ENCODE measurements at places on chromosomes 2 and 18.

GRCh38 chr2:106107509-106108131 is 86.5 kb downstream of the UXS1 start:
- DNase-seq: no peak

- DNase-seq: no peak
These were observed 69.4 kb upstream of the SMAD2 start for GRCh38 chr18:47999801-48000248.

DNA sequence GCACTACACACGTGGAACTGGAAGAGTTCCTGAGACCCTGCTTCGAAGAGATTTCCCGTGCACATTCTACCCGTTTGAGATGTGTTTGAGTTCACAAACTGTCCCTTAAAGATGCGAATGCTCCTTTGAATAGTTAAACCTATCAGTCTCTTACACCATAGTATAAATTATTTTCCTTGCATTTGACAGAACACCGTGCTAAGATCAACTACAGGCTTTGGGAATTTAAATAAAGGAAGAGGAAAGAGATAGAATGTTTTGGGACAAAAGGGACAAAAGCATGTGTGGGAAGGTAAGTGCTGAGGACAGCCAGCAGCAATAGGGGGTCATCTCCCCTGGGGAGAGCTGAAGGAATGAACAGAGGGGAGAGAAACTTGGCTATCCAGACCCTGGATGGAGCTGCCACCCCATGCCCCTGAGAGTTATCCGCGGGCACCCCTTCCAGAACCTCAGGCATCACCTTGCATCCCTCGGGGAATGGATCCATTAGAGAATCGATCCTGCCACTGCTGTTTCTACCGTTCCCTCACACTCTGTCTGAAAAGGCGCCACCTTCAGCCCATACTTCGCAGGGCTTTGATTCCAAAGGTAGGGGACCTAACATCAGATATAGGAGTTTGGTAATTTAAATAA is 888 bp upstream of the ADCY3 start:
- DNase-seq: no peak

DNA sequence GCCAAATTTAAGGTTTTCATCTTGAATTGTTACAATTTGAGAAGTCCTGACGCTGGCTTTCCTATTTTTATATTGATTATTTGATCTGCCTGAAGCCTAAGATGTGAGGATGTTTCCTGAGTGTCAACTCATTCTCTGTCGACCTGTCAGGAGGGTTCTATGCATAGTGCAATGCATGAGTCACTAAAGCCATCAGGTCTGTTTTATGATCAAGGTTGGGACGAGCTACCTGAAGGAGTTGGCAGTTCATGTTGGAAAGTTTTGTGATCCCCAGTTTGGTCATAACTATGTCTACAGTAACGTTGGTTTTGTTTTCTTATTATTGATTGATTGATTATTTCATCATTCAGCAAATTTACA is 71.2 kb downstream of the NABP1 start:
- no peak for DNase-seq

- DNase-seq: no peak
These were observed 305.9 kb upstream of the CCDC68 start for GRCh38 chr18:55265130-55265675.

DNA sequence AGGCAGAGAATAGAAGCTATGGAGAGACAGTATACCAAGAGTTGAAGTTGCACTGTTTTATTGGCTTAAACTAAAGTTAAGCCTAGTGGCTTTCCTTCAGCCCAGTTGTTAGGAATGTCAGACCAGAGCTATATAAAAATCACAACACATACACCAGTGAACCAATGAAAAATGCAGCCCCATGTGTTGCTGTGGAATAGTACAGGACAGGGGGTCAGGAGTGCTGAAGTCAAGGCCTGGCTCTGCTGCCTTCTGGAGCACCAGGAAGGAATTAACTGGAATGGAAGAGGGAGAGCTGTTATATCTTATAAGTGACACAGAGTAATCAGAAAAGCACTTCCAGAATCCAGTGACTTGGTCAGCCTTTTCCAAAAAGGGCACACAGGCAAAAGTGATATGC is 58.9 kb downstream of the OSR1 start:
- no peak for DNase-seq

DNA sequence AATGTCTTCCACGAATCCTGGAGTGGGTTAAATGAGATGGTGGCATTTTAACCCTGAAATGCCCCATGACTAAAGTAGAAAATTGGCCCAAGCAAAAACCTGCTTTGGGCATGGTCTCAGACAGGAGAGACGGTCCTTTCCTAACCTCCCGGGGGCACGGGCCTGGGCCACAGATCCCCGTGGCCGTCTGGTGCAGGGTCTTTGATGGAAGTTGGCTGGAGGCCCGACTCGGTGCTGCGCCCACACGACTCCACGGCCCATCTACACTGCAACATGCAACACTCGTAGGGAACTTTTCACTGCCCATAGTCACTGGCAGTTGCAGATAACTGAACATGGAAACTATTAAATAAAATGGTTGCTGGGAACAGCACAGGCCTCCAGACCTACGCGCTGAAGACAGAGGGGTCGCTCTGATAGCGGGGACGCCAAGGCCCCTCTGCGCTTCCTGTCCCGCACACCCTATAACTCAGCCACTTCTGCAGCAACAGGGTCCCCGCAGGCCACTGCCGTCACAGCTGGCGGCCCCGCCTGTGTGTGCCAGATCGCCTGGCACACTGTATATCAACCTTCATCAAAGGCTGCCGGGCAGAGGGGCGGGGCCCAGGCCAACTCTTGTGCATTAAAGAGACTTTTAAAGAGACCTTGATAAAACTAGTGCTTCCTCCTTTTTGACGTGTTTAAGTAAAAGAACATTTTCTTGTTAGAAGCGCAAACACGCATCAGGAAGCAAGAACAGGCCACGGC is 214.1 kb downstream of the TWIST2 start:
- DNase-seq: no peak

GRCh38 chr2:189233527-189233926 is 54.0 kb upstream of the COL5A2 start:
- DNase-seq: no peak

- no peak for DNase-seq
These were observed 50.2 kb downstream of the EMILIN2 start for GRCh38 chr18:2896990-2897389.

DNA sequence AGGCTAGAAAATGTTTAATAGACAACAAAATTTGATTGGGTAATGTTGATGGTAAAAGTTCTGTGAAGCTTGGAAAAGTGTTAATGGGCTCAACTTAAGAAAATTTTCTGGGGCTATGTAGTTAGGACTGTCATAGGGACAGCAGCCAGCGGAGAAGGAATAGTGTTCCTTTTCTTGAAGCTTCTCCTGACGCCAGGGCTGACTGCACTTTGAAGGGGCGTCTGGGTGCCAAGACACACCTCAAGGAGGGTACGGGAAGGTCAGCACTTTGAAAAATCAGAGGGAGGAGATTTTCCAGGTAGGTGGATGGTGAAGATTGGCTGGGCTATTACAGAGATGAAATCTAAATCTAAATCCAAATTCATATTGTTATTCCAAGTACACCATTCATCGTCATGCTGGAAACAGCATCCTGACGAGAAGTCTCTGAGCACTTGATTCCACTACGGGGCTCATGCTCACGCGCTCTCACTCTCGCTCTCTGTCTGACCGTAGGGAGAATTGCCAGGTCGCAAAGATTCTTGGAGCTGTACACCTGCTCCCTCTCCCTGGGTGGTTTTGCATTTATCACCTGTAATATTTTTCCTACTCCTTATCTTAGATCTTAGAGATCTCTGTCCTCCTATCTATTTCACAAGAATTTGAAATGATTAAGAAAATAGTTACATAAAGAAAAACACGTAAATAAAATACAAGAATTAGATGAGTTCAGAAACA is 91.0 kb downstream of the ITGB1BP1 start:
- no peak for DNase-seq

GRCh38 chr2:127149384-127149783 is 42.4 kb upstream of the BIN1 start:
- no peak for DNase-seq

DNA sequence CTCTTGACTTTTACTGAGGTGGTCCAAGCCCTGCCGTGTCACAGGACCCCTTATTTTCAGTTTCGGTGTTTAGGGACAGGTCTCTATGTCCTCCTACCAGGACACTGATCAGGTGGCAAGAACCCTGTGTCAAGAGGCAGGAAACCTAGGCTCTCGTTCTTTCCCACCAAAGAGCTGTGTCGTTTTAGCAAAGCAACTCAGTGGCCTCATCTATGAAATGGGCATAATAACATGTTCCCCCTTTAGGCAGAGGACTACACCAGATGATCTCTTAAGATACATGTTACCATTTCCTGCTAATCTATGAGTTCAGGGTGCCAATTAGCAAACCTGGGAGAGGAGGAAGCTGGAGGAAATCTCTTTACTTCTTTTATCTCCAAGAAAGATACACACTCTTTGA is 1.9 kb downstream of the RAB31 start:
- DNase-seq: no peak

DNA sequence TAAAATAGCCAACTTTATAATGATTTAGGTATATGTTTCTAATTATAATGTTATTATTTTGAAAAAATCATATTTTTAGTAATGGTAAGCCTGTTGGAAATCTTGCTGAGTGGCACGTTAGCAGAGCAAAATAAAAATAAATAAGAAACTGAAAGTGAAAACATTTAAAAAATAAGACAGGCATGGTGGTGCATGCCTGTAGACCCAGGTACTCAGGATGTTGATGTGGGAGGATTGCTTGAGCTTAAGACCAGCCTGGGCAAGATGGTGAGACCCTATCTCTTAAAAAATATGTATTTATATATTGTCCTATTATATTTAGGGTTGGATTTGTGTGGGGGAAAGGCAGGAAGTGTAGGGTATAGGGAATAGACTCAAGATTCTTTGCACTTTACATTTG is 15.8 kb upstream of the ANKRD12 start:
- DNase-seq: no peak

- DNase-seq: peak; percentile 14
These were observed 2.1 kb downstream of the FBLN7 start for GRCh38 chr2:112140205-112140802.

DNA sequence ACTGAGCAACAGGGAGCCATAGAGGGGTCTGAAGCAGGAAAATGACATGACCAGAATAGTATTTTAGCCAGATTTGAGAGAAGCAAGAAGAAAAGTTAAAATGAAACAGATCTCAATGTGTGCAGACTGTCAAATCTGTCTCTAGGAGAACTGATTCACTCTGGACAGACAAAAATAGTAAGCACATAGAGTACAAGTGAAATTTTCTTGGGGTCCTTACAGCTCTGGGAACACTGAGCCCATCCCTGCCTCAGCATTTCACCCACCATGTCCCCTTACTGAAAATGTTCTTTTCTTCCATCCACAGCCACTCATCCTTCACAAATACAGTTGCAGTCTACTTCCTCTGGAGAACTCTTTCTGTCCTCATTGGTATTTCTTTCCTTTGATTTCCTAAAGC is 359.2 kb downstream of the MTX2 start:
- DNase-seq: no peak

DNA sequence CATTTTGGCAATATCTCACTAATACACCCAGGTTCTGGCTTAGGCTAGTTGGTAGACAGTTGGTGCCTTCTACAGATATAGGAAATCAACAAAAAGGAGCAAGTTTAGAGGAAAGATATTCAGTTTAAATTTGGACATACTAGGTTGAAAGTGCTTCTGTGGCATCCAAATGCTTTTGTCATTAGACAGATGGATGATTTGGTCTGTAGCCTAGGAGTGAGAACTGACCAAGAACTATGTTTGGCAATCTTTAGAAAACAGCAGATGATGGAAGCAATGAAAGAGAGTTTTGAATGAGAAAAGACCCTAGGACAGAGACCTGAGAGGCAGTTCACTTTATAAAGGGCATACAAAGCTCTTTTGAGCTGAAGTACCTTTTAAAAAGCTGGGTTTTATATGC is 201.3 kb upstream of the FSHR start:
- no peak for DNase-seq

DNA sequence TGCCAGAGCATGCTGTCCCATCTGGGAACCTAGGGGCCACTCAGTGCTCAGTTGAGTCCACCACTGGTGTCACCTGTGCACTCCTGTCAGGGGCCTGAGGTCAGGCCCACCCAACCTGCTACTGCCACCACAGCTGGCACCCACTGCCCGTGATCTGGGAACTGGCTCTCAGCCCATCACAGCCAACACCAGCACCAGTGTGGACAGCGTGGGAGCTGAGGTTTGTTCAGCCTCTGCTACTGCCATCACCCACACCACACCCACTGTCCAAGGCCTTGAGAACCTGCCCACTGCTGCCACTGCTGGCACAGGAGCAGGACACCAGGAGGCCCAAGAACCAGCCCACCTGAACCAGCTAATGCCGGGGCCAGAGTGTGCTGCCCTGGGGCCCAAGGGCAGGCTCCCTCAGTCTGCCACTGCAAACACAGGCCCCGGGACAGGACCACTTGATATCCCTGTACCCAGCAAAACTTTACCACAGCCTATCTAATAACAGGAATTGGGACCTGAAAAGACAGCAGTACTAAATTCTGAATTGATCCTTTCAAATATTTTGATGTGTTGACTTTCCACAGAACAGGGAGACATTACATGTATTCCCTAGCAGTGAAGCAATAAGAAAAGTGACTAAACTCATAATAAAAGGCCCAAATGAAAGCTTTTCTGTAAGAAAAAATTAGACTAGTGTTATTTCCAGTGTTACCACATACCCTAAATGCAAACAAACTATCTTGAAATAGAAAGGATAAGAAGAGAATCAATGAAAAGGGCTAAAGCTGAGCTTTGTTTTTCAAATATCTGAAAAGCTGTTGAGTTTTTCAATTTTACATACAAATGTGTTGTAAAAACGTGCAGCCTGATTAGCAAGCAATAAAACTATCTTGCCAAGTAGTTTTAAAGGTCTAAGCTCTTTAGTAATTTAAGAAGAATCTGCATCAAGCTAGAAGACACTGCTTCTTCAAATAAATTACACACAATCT is 640.7 kb downstream of the METTL4 start:
- DNase-seq: no peak

GRCh38 chr2:85889627-85890281 is 964 bp upstream of the ST3GAL5 start:
- DNase-seq: no peak

DNA sequence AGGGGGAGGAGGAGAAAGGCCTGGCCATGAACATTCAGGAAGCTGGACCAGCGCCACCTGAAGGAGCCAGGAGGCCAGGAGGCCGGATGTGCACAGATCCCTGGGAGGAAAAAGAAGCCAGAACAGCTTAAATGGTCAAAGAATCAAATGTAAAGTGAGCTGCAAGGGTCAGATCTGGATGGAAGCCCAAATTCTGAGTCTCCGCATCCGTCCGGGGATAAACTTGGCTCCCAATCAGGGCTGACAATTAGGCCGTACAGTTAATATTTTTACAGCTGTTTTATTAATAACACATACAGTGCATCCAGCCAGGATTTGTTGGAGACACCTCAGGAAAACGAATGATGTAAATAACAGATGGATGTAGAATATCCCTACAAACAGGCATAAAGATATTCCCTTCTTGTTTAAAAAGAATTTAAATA is 495.1 kb upstream of the TCF4 start:
- DNase-seq: peak; percentile 67

GRCh38 chr2:118031566-118031965 is 17.7 kb upstream of the CCDC93 start:
- DNase-seq: no peak

- DNase-seq: peak; percentile 98
These were observed at the start of gene RND3 for GRCh38 chr2:150487537-150488429. Gene RND3 (minus strand): TSS chr2:150487667. CDS start chr2:150487417, 250 bp downstream.
